GM12865 (cell line): ENCODE measurements at places on chromosomes 1 and 21.

GRCh38 chr1:34973326-34973725, 11.8 kb downstream of the TMEM35B start:
- no peak for DNase-seq

GRCh38 chr1:6424000-6424565, 493 bp upstream of the ESPN start:
- DNase-seq, result no peak

DNA sequence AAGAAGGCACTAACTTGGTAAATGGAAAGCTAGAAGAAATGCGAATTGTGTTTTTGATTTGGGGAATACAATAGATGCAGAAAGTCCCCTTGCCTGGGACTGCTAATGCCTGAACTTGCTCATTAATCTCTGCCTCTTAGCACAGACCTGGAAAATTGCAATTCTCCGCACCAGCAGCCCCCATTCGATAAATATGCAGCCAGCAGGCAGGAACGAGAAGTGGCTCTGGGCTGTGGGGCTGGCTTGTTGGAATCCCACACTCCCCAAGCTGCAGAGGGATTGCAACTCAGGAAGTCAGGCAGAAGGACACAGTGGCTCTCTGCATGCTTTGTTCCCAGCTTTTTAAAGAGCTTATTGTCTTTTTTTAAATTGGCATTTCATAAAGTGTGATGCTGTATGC, 51.3 kb downstream of the PCP4 start:
- DNase-seq, result no peak

DNA sequence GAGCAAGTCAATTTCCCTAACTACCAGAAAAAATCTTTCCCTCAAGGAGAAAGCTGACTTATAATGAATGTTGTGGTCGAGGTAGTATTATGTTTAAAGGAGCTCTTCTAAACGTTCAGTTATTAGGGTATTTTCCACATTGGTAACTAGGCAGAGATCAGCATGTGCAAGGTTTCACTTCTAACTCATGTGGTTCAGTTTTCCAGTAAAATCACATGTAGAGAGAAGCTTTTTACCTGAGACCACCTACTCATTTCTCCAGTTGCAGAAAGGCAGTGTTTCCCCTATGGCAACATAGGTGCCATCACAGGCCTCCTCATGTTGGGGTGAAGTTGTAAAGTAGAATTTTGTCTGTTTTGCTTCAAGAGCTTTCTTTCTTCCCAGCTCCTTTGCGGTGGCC, 23.7 kb downstream of the IL23R start:
- DNase-seq, result peak; percentile 32

DNA sequence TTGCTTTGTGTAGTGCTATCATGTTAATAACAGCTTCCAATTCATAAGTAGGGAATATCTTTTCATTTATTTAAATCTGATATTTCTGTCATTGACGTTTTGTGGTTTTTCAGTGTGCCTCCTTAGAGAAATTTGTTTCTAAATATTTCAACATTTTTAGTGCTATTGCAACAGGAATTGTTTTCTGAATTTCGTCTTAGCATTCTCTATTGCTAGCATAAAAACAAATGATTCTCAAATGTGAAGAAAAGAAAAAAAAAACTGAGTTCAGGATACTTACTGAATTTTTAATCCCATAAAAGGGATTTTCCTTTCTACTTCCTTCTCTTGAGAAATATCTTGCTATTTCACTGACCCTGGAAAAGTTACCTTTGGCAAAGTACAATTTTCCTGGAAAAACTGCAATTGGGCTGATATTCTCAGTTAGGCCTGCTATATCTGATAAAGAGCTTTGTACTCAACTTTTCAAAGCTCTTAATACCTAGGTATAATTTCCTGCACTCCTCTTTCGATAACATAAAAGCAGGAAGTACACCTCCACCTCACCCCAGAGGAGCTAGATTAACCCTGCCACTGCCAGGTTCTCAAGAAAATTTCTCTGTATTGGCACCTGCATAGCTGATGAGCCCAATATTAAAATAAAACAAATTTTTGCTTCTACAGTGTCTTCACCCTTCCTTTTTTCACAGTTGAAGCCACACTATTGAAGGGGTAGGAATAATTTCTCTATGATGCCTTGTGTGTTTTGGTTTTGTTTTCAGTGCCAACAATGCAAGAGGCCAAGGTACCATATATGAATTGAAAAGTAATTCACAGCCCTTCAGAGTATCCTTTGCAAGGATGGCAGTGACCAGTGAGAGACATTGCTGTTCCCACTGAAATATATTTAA, 35.6 kb downstream of the PTPN14 start:
- DNase-seq, result no peak

DNA sequence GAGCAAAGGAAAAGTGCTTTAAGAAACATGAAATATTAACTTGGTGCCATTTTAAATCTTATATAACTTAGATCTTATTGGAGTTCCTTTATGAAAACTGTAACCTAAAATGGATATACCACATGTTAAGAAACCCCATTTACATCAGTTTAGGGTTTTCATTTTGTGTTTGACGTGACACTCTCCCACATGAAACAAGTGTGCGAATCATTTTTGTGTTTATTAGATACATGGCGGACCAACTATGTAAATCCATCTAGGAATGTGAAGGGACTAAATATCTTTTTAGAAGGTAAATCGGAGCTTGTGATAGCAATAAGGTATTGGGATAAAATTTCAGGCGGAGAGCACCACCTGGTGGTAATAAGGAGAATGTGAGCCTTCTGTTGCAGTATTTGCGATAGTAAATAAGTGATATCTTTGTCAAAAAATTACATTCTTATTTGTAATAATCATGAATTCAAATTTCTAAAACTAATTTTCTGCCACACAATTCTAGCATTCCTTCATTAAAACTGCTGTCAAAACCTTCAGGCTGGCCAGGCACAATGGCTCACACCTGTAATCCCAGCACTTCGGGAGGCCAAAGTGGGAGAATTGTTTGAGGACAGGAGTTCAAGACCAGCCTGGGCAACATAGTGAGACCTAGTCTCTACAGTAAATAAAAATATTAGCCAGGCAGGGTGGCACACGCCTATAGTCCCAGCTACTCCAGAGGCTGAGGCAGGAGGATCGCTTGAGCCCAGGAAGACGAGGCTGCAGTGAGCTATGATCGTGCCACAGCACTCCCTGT, 31.3 kb downstream of the SMAP2 start:
- peak; percentile 82 for DNase-seq

DNA sequence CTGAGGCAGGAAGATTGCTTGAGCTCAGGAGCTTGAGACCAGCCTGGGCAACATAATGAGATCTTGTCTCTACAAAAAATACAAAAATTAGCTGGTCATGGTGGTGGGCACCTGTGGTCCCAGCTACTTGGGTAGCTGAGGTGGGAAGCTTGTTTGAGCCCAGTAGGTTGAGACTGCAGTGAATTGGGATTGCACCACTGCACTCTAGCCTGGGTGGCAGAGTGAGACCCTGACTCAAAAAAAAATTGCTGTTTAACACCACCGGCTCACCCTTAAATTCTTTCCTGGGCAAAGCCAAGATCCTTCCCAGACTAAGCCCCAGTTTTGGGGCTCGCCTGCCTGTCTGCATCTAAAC, 6.6 kb upstream of the NSUN4 start:
- no peak for DNase-seq

DNA sequence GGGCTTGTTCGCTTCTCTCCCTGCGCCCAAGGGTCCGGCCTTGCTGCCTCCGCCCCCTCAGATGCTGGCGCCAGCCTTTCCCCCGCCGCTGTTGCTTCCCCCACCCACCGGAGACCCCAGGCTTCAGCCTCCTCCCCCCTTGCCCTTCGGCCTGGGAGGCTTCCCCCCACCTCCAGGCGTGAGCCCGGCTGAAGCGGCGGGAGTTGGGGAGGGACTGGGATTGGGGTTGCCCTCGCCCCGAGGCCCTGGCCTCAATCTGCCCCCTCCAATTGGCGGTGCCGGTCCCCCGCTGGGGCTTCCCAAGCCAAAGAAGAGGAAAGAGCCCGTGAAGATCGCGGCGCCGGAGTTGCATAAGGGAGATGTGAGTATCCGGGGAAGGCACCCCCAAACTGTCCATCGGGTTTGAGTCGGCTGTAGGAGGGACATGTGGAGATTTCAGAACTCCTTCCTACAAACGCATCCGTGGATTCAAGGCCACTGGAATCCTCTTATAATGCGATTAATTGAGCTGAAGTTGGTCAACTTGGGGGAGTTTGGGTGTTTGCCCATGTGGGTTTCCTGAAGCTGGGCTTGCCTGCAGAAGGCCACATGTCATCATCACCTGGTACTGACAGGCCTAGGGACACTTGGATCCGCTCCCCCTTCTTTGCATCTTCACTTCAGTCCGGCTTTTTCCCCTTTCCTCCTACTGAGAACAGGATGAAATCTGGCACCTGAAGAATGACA, 707 bp downstream of the PRCC start:
- DNase-seq, result peak; percentile 57

GRCh38 chr1:55888685-55889317, 673.6 kb upstream of the USP24 start:
- DNase-seq, result no peak

DNA sequence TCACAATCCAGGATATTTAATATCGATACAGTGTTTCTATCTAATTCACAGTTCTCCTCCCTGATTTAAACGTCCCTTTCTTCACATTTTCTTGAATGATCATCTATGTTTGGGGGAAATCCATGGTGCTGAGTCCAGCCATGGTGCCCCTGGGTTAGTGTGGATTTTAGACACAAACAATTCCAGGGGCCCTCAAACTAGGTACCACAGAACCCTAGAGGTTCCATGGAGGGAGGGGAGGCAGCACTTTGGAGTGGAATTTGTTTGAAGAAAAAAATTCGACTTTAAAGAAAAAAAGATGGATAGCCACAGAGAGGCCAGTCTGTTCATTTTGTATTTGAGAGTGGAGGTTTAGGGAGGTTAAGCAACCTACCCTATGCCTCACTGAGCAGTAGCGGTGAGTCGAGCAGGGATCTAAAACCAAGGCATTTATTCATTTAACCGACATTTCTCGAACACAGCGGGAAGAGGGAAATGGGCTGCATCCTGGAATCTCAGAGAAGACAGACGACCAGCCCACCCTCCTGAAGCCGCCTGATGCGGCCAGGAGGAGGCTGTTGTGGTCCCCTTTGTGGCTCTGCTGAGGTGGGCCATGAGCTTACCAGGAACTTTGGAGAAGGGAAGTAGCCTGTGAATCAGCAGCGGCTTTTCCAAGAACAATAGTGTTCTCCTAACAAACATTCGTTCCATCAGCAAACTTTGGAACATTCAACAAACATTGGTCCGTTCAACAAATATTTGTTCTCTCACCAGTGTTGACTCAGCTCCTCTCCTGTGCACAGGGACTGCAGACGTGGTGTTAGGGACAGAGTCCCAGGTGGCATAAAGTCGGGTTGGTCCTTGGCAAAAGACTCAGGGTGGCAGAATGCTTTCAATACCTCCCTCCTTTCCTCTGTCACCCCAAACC, 103.5 kb upstream of the ZBTB40 start:
- DNase-seq, result no peak

DNA sequence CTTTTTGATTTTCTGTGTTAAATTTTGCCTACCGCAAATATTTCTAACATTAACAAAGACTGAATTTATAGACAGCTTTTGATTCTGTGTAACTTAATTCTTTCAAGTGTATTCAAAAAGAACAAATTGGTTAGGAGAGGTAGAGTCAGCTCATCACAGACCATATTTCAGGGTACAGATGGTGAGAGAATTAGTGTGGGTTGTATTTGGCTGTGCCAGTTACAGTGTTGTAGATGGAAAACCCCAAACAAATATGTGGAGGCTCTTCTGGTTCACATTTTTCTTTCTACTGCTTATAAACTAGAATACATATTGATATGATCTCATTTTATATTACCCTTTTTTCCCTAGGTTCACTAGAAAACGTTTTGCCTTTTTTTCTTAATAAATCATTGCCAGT, 11.1 kb downstream of the RCAN3 start:
- no peak for DNase-seq

- DNase-seq, result peak; percentile 43
These were observed 27.5 kb downstream of the ATP8B2 start for GRCh38 chr1:154352581-154353459.

DNA sequence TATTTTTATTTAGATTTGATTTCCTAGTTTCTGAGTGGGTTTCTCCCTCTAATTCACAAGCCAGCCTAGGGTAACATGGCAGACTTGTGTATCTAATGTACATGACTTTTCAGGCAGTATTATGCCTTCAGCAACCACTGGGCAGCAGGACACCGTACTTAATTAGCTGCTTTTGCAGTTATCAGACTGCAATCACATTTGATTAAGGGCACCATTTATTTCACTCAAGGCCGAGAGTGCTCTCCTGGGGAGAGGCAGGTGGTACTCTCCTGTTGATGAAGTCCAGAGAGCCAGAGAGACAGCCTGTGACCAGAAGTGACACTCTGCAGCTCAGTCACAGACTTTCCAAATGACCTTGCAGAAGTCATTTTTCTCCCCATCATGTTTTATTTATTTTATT, 18.7 kb downstream of the CYYR1 start:
- DNase-seq, result no peak

GRCh38 chr21:31872072-31872451, 758 bp upstream of the HUNK start:
- DNase-seq, result no peak

GRCh38 chr21:44462834-44463200, 7.5 kb downstream of the LRRC3 start:
- no peak for DNase-seq

- DNase-seq, result no peak
These were observed 130.5 kb downstream of the EPHB2 start for GRCh38 chr1:22841142-22841541.

DNA sequence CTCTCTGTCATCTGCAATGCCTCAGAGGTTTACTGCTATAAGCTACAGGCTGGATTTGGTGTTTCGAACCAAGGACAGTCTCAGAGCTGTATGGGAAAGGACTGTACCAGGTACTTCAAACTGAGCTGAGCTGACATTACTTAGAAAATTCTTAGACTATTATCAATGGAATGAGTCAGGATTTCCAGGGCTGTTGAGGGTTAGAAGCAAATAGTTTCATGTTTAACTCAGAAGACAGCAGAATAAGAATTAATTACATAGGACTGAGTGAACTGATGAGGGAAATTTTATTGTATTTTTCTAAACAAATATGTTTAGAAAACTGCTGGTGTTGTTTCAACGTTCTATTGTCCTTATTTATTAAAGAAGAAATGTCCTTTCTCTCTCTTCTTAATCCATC, 74.3 kb upstream of the CAPZB start:
- DNase-seq, result no peak

GRCh38 chr1:54099061-54099610, 45.7 kb downstream of the TCEANC2 start:
- no peak for DNase-seq

GRCh38 chr21:8990326-8991087, 1530.9 kb upstream of the TPTE start:
- DNase-seq, result no peak
